ENCODE measurements at places on chromosomes 1 and 21. TPM values are rescaled to one million over a fixed set of nuclear protein-coding genes. Genes with fewer than 3 reads are reported as not detected.
A peak's percentile ranks its signal among the peaks of the same experiment; 100 is the strongest.

Gene MYOM3
- polyA plus RNA-seq = not detected

Gene S100A7A
- not detected for polyA plus RNA-seq

GRCh38 chr1:212814537-212815334, 23.0 kb downstream of the TATDN3 start:
- H3K27me3 ChIP-seq = no peaks in the 10 kb centered on the region
- no peaks in the 10 kb centered on the region for H3K36me3 ChIP-seq
- H3K4me1 ChIP-seq = peaks cover 6% of the 10 kb centered on the region

DNA sequence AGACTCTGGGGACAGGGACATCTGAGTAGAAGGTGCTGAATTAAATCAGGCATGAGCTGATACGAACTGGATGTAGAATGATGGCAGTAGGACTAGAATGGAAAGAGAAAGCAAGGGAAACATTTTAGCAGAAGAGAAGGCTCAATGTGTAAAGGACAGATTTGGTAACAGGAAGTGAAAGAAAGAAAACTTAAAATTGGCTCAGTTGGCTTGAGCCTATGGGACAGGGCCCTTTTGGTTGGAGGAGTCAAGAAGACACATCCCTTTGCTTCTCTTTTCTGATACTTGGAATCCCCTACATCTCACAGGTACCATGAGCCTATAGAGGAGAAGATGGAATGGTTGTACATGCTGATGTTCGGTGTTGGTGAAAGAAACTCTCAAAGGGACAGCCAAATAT, 300.6 kb upstream of the PLXNA2 start:
- no peak for DNase-seq
- H3K27ac ChIP-seq = no peak overlapping the region
- peaks cover 4% of the 10 kb centered on the region for H3K4me1 ChIP-seq
- no peaks in the 10 kb centered on the region for H3K36me3 ChIP-seq

- no peak for DNase-seq
- no peak overlapping the region for H3K4me3 ChIP-seq
- H3K4me1 ChIP-seq = peaks cover 29% of the 10 kb centered on the region
- H3K27me3 ChIP-seq = peaks cover 19% of the 10 kb centered on the region
- H3K27ac ChIP-seq = peak overlapping the region; percentile 97
Observed at GRCh38 chr1:154629061-154629674, 21.2 kb upstream of the ADAR start.

- H3K4me1 ChIP-seq = no peaks in the 10 kb centered on the region
- no peak overlapping the region for H3K27ac ChIP-seq
- peaks cover 2% of the 10 kb centered on the region for H3K27me3 ChIP-seq
- no peak for DNase-seq
- no peak overlapping the region for H3K4me3 ChIP-seq
Observed at GRCh38 chr1:207898260-207898659, 12.7 kb downstream of the CD34 start.

GRCh38 chr21:29193072-29193471, 62.6 kb downstream of the MAP3K7CL start:
- no peak overlapping the region for H3K4me3 ChIP-seq
- H3K27ac ChIP-seq = no peak overlapping the region
- H3K27me3 ChIP-seq = no peaks in the 10 kb centered on the region
- H3K4me1 ChIP-seq = peaks cover 25% of the 10 kb centered on the region
